ENCODE measurements at places on chromosomes 5 and 9. TPM values are rescaled to one million over a fixed set of nuclear protein-coding genes. Genes with fewer than 3 reads are reported as not detected.
A peak's percentile ranks its signal among the peaks of the same experiment; 100 is the strongest.

Gene SLC35A4
- total RNA-seq: 34.4 TPM

Gene TMEM232
- total RNA-seq: 4.4 TPM

Gene CATSPER3
- total RNA-seq: 0.74 TPM

Gene NSG2
- not detected for total RNA-seq

DNA sequence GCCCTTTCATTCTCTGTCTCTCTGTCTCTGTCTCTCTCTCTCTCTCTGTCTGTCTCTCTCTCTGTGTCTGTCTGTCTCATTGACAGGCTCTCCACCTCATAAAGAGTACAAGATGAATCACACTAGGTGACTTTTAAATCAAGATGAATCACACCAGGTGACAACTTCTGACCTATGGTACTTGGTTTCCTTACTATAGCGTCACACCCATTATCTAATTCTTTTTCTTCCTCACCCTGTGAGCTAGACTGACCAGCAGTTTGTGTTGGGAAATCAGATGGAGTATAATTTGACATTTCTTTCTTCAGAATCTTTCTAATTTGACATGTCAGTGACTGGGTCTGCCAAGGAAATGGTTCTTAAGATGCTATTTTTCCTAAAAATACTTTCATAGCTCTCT is 232.9 kb downstream of the ARRDC3 start:
- no peak overlapping the region for H3K4me3 ChIP-seq
- no peaks in the 10 kb centered on the region for H3K4me1 ChIP-seq
- DNase-seq: no peak
- no peaks in the 10 kb centered on the region for H3K27me3 ChIP-seq

DNA sequence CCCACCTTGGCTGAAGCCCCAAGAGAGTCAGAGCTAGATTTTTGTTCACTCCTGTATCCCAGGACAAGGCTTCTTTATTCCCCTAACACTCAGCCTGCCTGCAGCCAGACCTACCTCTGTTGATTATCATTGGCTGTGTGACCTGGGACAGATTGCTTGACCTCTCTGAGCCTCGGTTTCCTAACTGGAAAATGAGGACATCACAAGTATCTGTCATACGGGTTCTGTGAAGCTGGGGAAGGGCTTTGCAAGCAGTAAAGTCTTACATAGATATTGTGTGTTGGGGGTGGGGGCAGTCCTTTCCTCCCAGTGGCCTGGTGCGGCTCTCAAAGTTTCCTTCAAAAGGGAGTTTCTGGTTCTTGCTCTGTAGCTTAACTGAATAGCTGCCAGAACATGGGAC is 2.5 kb upstream of the NEK6 start:
- no peaks in the 10 kb centered on the region for H3K27me3 ChIP-seq
- DNase-seq: no peak
- no peak overlapping the region for H3K27ac ChIP-seq
- no peak overlapping the region for H3K4me3 ChIP-seq
- H3K4me1 ChIP-seq: peaks cover 16% of the 10 kb centered on the region

DNA sequence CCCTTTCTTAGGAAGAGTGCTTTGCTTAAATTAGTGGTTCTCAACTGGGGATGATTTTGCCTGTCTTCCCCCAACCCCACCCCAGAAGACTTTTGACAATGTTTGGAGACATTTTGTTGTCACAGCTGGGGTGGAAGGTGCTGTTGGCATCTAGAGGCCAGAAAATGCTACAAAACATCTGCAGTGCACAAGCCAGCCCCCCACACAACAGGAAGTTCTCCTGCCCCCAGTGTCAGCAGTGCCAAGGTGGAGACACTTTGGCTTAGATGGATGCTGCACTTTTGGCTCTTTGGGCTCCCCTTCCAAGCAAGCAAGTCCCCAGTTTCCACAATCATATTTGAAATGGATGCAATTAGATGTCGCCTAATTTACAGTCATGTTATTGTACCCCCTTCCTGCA is 2.7 kb downstream of the HEMGN start:
- H3K36me3 ChIP-seq: no peaks in the 10 kb centered on the region
- no peaks in the 10 kb centered on the region for H3K4me1 ChIP-seq
- DNase-seq: no peak
- peaks cover 59% of the 10 kb centered on the region for H3K27me3 ChIP-seq

GRCh38 chr9:123832858-123833650 is 96.9 kb downstream of the DENND1A start:
- H3K4me1 ChIP-seq: peaks cover 28% of the 10 kb centered on the region
- H3K27ac ChIP-seq: no peak overlapping the region
- H3K4me3 ChIP-seq: no peak overlapping the region
- no peaks in the 10 kb centered on the region for H3K36me3 ChIP-seq
- no peak for DNase-seq

GRCh38 chr5:135032999-135033861 is 798 bp downstream of the PITX1 start:
- DNase-seq: peak; percentile 81
- H3K27me3 ChIP-seq: peaks cover 99% of the 10 kb centered on the region
- peaks cover 38% of the 10 kb centered on the region for H3K4me1 ChIP-seq
- H3K36me3 ChIP-seq: no peaks in the 10 kb centered on the region

DNA sequence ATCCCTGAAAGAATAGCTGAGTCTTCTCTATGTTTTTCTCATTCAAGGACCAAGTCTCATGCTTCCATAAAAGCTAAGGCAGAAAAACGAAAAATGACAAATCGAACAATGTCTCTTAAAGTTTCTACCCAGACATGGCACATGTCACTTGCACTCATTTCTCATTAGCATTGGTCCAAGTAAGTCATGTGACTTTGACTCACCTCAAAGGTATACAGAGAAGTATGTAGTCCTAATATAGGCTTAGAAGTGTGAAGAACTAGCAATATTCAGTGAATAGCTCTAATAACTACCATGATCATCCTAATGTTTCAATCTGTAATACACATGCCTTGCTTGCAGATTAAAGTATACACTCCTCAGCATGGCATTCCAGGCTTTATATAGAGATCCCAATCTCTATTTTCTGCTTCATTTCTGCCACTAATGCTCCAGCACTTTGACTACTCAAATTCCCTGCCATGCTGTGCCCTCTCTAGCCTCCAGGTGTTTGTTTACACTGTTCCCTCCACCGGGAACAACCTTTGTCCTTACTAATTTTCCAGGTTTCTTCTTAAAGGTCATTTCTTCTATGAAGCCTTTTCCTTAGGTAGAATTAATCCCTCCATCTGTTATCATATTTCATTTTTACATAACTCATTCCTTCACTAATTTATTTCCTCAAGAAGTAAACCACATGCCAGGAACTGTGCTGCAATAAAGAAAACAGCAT is 98.9 kb downstream of the CEMIP2 start:
- H3K4me1 ChIP-seq: peaks cover 11% of the 10 kb centered on the region
- H3K36me3 ChIP-seq: no peaks in the 10 kb centered on the region
- H3K27ac ChIP-seq: 0 out of 2 replicates have a peak overlapping the region, but pooled peaks have one; percentile 8
- DNase-seq: no peak
- H3K4me3 ChIP-seq: no peak overlapping the region
- H3K27me3 ChIP-seq: no peaks in the 10 kb centered on the region

- DNase-seq: no peak
- peaks cover 9% of the 10 kb centered on the region for H3K4me1 ChIP-seq
- H3K4me3 ChIP-seq: no peak overlapping the region
- no peak overlapping the region for H3K27ac ChIP-seq
- no peaks in the 10 kb centered on the region for H3K36me3 ChIP-seq
- H3K27me3 ChIP-seq: no peaks in the 10 kb centered on the region
These were observed 38.1 kb downstream of the LPAR1 start for GRCh38 chr9:111000202-111000601.

- H3K27ac ChIP-seq: no peak overlapping the region
- H3K4me1 ChIP-seq: no peaks in the 10 kb centered on the region
- H3K4me3 ChIP-seq: no peak overlapping the region
- DNase-seq: no peak
- no peaks in the 10 kb centered on the region for H3K27me3 ChIP-seq
These were observed 50.1 kb downstream of the COL27A1 start for GRCh38 chr9:114205171-114206015.

DNA sequence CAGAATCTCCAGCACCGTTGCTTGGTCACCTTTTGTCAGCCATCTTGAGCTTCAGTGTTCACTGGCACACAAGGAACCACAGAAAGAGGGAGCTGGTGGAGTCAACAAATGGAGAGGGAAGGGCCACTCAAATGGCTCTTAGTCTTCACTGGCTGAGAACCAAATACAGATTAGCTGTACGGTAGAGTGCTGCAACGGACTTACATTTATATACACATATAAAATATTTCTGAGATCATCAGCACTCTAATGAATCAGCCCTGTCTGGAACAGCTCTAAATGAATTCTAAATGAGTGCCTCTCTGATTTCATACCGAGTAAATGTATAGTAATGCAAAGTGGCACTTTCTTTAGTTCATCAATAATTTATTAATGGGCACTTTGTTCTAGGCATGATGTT is 24.8 kb downstream of the KCTD16 start:
- no peaks in the 10 kb centered on the region for H3K36me3 ChIP-seq
- no peak overlapping the region for H3K27ac ChIP-seq
- DNase-seq: no peak

DNA sequence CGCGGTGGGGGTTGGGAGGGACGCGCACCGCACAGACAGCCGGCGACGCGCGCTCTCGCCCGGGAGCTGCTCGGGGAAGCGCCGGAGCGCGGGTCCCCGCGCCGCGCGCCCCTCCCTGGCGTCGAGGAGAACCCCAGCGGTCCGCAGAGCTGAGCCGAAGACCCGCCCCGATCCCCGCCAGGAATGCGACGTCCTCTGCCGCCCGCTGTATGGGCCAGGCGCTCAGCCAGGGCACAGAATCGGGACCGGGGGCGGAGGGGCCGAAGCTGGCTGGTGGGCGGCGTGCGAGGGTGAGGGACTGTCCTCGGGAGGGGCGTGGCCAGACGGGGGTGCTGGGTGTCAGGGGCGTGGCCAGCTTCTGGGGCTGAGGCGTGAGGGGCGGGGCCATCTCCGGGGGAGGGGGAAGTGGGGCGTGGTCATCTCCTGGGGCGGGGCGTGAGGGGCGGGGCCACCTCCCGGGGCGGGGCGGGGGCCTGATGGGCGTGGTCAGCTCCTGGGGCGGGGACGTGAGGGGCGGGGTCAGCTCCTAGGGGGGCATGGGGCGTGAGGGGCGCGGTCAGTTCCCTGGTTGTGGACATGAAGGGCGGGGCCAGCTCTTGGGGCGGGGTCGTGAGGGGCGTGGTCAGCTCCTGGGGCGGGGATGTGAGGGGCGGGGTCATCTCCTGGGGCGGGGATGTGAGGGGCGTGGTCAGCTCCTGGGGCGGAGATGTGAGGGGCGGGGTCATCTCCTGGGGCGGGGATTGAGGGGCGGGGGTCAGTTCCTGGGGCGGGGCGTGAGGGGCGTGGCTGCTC is 965 bp downstream of the PTGDS start:
- no peaks in the 10 kb centered on the region for H3K27me3 ChIP-seq
- peak overlapping the region; percentile 70 for H3K4me3 ChIP-seq
- no peaks in the 10 kb centered on the region for H3K4me1 ChIP-seq
- no peak overlapping the region for H3K27ac ChIP-seq

GRCh38 chr5:116563736-116564308 is 10.8 kb downstream of the SEMA6A start:
- peak overlapping the region; percentile 98 for H3K4me3 ChIP-seq
- no peaks in the 10 kb centered on the region for H3K36me3 ChIP-seq
- no peaks in the 10 kb centered on the region for H3K27me3 ChIP-seq
- H3K4me1 ChIP-seq: peaks cover 96% of the 10 kb centered on the region
- no peak for DNase-seq
- no peak overlapping the region for H3K27ac ChIP-seq

DNA sequence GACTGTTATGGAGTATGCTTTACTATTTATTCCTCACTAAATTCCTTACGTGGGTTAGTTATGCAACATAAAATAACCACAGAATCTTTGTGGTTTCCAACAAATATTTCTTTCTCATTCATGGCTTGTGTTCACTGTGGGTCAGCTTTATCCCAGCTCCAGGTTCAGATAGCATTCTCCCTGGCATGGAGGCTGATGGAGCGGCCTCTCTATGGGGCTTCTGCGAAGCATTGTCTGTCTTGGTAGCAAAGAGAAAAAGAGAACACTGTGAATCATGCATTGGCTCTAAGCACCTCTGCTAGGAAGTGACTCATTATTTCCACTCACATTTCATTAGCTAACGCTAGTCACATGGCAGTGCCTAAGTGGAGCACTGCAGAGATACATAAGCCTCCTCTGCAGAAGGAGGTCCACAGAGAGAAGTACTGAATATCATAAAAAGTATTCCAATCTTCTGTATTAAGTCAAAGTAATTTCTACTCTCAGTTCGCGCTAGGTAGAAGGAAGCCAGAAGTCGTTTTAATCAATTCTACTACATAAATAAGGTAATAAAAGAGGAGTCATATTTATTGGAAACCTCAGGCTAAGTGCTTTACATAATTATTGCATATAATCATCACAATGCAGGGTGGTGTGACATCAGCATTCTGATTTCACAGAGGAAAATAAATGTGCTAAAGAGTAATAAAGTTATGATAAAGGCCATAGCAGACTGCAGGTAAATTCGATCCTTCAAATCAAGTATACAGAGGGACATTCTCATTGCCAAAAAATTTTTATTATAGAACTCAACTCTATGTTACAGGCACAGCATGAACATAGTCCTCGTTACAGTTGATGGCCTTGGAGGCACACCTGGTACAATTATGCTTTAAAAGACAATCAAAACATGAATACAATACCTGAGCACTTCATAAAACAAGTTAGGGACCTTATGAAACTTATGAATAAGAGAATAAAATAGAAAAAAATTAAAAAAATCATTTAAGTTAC is 531.1 kb downstream of the CETN3 start:
- H3K27me3 ChIP-seq: no peaks in the 10 kb centered on the region
- peak; percentile 4 for DNase-seq
- no peaks in the 10 kb centered on the region for H3K36me3 ChIP-seq
- H3K27ac ChIP-seq: no peak overlapping the region
- no peak overlapping the region for H3K4me3 ChIP-seq

GRCh38 chr9:6931913-6932312 is 174.1 kb downstream of the KDM4C start:
- H3K4me3 ChIP-seq: no peak overlapping the region
- no peaks in the 10 kb centered on the region for H3K36me3 ChIP-seq
- H3K27ac ChIP-seq: no peak overlapping the region
- H3K27me3 ChIP-seq: no peaks in the 10 kb centered on the region
- H3K4me1 ChIP-seq: no peaks in the 10 kb centered on the region

- peaks cover 1% of the 10 kb centered on the region for H3K4me1 ChIP-seq
- H3K36me3 ChIP-seq: no peaks in the 10 kb centered on the region
- no peak for DNase-seq
- H3K4me3 ChIP-seq: no peak overlapping the region
- no peak overlapping the region for H3K27ac ChIP-seq
These were observed 166.0 kb upstream of the RGS7BP start for GRCh38 chr5:64339769-64340168.
